ENCODE measurements at places on chromosomes 5 and 9.

DNA sequence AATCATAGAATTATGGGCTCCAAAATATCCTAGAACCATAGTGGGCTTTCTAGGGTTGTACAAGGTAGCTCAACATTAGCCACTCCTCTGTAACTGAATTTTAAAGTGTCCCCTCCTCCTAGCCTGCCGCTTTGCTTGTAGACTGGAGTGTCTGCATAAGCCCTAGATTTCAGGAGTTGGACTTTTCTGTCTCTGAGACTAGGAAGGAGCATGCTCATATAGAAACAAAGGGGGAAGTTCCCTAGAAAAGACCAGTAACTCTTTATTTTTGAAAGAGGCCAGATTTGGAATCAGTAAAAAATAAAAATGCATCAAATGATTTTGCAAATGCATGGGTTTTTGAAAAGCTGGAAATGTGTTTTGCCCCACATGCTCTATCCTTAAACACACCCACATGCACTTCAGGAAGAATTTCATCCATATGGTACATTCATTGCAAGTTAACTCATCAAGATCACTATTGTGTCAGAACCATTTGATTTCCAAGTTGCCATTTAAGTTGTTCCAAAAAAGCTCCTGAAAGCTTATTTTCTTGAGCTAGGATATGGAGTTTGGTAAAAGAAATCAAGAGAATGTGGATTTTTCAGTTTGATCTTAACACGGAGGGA, 121.0 kb upstream of the NR3C1 start:
- no peak for DNase-seq

- no peak for DNase-seq
Measured at GRCh38 chr5:72523960-72524582, 16.9 kb upstream of the ZNF366 start.

DNA sequence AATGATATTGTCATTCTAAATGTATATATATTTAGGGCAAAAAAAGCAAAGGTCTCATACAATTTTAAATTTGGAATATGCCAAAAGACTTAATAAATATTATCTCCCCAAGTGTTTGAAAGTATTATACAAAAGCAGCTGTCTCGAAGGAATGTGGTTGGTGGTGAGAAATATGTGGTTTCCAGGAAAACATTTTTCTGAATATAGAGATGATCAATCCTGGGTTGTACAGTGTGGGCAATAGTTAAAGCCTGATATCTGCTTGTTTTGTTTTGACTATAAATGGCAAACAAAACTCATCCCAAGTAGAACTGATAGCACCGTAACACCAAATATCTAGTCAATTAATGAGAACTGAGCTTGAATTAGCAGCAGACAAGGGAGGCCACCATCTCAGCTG, 391.8 kb upstream of the CD180 start:
- DNase-seq = no peak

GRCh38 chr9:22169727-22170503, 160.8 kb upstream of the CDKN2B start:
- no peak for DNase-seq

- no peak for DNase-seq
Measured at GRCh38 chr5:116583085-116583861, 8.7 kb upstream of the SEMA6A start.

DNA sequence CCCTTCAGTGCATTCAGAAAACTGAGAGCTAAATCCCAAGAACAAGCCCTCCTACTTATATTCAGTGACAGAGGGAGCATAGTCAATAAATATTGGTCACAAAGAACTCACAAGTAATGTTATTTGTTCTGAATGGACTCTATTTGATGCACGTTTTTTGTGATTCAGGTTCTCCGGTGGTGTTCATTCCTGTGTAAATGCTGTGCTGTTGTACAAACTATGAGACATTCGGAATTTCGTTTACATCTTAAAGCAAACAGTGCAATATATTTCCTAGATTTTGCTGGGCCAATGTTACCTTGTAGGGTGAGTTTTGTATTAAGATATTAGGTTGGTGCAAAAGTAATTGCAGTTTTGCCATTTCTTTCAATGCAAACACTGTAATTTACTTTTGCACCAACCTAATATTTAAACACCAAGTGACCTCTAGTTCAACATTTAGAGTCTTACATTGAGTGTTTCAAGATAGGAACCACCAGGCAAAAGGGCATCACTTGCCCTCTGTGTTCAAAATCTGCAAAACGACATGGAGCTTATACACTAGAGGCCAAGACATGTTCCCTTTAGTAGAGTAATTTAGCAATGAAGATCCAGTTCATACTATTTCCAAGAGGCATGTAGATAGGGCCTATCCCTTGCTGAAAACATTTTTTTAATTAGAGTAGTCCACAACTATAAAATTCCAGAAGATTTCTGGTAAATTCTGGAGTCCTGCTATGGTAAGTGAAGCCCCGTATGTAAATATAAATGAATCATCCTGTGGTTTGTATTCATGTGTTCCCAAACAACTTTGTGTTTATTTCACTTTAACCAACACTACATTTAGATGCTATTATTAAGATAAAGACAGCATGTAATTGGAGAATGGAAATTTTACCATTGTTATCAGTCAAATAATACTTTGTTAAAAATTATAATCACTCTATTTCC, 444.0 kb upstream of the PTGER4 start:
- DNase-seq = no peak

- no peak for DNase-seq
Measured at GRCh38 chr9:123072407-123072995, 39.0 kb downstream of the GPR21 start.

DNA sequence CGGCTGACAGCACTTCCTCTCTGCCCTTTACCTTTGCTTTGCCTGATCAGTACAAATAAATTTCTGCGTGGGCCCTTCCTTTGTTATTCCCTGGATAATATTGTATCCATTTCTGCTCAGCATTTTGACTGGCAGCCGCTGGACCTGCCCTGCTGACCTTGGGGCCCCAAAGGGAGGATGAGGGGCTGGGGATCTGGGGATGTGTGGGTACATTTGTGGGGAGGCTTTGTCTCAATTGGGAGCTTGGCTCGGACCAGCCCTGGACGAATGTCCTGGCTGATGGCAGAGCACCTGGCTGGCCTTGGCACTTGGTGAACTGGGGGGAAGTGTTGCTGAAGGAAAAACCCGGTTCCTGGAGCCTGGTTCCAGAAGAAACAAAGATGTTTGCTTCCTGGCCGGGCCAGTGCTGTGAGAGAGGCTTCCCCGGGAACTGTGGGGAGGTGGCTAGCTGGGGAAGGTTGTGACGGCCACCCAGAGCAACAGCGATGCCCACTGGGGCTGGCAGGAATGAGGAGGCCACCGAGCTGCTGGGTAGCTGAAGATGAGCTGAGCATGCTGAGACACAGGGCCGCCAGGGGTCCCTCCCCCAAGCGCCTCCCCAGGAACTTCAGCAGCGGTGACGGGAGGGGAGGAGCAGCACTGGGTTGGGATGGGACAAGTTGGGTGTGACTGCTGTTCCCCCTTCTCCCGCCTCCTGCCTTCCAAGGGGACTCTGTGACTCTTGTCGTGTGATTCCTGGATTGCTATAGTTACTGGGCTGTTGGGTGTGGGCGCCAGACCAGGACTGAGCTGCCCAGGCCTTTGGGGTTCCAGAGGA, 8.4 kb downstream of the LMX1B start:
- no peak for DNase-seq

GRCh38 chr5:113632996-113633395, 119.5 kb downstream of the YTHDC2 start:
- no peak for DNase-seq

GRCh38 chr9:38227656-38228055, 158.6 kb upstream of the SHB start:
- DNase-seq = no peak

DNA sequence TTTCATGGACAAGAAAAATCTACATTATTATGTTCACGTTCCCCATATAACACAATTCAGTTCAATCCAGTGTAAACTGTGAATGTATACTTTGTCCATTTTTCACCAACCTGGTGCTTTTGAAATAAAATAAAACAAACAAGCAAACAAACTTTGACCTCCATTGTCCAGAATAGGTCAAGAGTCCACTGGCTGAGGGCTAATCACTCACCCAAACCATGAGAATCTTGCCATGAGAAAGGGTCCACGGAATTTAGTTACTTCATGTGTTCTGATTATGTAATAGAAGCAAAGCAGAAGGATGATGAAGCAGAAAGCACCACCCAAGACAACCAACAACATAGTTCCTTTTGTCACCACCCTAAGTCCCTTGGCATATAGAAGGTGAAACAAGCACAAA, 28.7 kb downstream of the DIAPH1 start:
- no peak for DNase-seq

- no peak for DNase-seq
Measured at GRCh38 chr5:126857472-126858410, 80.8 kb downstream of the LMNB1 start.

GRCh38 chr5:97797994-97798451, 615.0 kb upstream of the RIOK2 start:
- no peak for DNase-seq

GRCh38 chr5:179311091-179311470, 34.2 kb downstream of the ADAMTS2 start:
- DNase-seq = peak; percentile 13

- DNase-seq = no peak
Measured at GRCh38 chr5:136018814-136019783, 9.7 kb upstream of the TGFBI start.

DNA sequence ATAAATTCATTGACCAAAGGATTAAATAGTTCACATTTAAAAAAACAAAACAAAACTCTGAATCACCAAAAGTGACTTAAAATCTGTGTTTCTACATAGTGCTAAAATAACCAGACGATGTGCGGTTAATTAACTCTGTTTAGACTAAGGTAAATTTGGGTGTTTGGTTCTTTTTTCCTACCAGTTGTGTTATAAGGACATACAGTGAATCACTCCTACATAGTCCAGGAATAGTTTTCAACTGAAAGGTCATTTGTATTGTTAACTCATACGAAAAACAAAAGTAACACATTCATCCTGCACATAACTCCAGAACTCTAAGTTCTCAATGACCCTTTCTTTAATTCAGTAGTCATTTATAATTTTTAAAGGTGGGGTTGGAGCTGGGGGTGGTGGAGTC, 203.7 kb downstream of the GLIS3 start:
- DNase-seq = no peak

DNA sequence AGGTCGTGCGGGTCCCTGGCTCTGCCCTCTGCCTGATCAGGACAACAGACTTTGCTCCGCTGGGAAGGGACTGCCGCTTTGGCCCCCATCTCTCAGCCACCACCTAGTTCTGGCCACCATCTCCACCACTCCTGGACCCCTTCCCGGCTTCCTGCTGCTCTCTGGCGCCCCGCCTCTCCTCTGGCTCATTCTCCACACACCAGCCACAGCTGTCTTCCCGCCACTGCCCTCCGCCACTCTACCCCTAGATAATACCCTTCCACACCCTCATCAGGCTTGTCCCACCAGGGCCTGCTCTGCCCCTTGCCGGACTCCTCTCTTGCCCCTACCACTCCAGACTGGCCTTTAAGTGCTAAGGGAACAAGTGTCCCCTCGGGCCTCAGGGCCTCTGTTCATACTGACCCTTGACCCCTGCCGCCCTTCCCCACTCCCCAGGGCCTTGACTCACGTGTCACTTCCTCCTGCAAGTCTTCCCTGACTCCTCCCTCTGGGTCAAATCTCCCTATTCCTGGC, 3.0 kb upstream of the CDX1 start:
- DNase-seq = no peak

- DNase-seq = no peak
Measured at GRCh38 chr5:61994171-61994570, 311.8 kb upstream of the KIF2A start.

- no peak for DNase-seq
Measured at GRCh38 chr9:38384990-38385848, 7.3 kb upstream of the ALDH1B1 start.

DNA sequence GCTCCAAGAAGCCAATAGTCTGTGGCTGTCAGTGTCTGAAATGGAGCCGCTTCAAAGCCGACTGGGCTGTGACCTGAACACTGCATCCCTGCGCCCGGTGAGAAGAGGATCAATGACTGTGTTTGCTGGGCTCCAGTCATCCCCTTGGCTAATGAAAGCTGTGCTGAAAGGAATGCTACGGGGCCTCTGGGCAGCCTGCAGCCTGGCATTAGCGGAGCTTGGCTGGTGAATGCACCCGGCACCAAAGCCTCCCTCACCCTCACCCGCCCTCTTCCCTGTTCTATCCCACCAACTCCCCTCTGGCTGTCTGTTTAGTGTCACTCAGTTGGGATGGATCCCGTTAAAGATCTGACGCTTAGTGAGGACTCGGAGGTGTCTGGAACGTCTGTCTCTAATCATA, 355.3 kb downstream of the BNC2 start:
- DNase-seq = no peak

DNA sequence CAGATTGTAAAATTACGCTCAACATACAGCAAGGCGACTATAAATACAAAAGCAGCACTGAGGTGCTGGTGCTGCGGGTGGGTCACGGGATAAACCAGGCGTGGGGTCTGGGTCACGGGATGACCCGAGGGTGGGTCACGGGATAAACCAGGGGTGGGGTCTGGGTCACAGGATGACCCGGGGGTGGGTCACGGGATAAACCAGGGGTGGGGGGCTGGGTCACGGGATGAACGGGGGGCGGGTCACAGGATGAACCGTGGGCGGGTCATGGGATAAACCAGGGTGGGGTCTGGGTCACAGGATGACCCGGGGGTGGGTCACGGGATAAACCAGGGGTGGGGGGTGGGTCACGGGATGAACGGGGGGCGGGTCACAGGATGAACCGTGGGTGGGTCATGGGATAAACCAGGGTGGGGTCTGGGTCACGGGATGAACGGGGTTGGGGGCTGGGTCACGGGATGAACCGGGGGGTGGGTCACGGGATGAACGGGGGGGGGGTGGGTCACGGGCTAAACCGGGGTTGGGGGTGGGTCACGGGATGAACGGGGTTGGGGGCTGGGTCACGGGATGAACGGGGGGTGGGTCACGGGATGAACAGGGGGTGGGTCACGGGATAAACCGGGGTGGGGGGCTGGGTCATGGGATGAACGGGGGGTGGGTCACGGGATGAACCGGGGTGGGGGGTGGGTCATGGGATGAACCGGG, 30.2 kb upstream of the SLC9A3 start:
- DNase-seq = no peak

DNA sequence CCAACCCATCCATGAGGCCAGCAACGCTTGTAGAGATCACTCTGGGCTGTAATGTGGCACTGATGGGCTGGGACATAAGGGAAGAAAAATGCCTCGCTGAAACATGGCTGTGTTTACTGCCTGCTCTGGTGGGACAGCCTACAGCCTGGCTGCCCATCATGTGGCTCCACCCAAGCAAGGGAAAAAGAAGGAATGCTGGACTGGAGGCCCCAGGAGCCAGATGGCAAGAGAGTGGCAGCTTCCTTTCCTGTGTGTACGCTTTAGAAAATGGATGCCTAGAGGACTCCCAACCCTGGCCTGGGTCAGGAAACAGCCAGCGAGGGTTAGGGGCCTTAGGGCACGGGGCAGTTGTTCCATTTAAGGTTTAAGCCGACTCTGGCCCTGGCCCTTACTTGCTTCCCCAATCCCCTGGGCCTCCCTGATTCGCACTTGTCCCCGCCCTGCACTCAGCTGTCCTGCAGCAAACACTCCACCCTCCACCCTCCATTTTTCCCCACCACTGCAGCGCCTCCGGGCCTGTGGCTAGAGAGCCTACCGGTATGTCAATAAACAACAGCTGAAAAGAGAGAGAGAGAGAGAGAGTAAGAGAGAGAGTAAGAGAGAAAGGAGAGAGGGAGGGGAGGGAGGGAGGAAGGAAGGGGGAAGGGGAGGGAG, 819.4 kb downstream of the SEMA5A start:
- DNase-seq = no peak

GRCh38 chr9:132074736-132075135, 4.9 kb downstream of the MED27 start:
- no peak for DNase-seq

Data from CD4-positive, alpha-beta T cell treated with Interleukin-15 for 1 hour (primary cell).